ENCODE measurements at places on chromosomes 12 and 14. TPM values are rescaled to one million over a fixed set of nuclear protein-coding genes. Genes with fewer than 3 reads are reported as not detected.

GRCh38 chr14:53491884-53492277 is 338.8 kb upstream of the DDHD1 start:
- DNase-seq = no peak

GRCh38 chr12:57066245-57066644 is 12.3 kb downstream of the NEMP1 start:
- no peak for DNase-seq

- DNase-seq = no peak
Measured at GRCh38 chr12:2283916-2284315, 231.1 kb downstream of the CACNA1C start.

DNA sequence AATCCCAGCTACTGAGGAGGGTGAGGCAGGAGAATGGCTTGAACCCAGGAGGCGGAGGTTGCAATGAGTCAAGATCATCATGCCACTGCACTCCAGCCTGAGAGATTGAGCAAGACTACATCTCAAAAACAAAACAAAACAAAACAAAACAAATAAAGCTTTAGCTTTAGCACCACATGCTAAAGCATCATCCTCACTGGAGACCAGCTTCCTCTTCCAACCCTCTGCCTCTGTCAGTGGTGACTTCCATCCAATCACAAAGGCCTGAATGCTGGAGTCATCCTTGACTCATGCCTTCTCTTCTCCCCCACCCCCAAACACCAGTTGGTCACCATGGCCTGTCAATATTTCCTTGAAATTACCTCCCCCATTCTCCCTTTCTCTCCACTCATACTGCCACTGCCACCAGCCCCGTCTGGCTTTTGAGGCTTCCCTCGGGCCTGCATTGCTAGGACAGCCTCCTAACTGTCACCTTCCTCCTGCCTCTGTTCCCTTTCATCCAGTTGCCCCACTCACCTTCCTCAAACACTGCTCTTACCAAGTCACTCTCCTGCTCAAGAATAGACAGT is 1.4 kb downstream of the ZNF385A start:
- peak; percentile 99 for DNase-seq

DNA sequence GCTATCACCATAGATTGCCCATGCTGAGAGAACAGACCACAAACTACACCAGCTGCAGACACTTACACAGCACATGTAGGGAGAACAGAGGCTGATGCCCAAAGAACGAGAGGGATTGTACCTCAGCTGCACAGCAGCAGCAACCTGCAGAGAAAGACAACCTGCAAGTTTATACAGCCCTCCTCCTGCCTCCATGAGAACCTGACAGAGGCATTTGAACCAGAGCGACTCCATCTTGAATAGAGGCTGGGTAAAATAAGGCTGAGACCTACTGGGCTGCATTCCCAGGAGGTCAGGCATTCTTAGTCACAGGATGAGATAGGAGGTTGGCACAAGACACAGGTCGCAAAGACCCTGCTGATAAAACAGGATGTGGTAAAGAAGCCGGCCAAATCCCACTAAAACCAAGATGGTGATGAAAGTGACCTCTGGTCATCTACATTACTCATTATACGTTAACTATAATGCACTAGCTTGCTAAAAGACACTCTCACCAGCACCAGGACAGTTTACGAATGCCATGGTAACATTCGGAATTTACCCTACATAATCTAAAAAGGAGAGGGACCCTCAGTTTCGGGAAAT is 262.4 kb upstream of the HMGA2 start:
- DNase-seq = no peak

- no peak for DNase-seq
Measured at GRCh38 chr12:3030821-3031429, 46.3 kb upstream of the TSPAN9 start.

DNA sequence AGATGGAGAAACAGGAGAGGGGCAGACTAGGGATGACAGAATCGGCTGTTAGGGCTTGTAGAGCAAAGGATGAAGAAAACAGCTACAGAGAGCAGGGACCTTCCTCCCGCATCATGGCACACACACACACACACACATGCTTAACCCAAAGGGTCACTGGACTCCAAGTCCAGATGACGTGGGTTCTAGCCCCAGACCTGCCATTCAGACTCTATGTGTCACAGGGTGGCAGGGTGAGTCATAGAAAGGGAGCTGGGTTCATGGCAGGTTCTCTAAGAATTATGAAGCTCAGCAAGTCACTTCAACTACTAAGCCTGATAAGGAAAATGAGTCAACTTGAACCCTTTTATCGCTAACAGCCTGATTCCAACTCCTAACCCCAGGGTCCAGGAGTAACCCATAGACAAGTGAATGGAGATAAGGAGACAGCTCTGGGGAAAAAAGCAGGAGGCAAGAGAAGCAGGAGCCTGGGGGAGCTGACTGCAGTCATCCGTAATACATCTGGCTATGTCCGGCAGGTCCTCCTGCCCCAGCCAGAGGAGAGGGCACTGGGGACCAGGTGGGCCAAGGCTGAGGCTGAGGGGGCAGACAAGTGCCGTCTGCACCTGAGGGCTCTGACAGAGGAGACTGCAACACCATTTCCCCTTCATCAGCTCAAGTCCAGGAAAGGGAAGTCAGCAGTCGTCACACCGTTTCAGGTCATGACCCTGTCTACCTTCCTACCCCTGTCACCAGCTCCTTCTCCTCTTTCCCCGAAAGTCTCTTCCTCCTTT is 3.6 kb upstream of the TNFRSF1A start:
- DNase-seq = peak; percentile 66

DNA sequence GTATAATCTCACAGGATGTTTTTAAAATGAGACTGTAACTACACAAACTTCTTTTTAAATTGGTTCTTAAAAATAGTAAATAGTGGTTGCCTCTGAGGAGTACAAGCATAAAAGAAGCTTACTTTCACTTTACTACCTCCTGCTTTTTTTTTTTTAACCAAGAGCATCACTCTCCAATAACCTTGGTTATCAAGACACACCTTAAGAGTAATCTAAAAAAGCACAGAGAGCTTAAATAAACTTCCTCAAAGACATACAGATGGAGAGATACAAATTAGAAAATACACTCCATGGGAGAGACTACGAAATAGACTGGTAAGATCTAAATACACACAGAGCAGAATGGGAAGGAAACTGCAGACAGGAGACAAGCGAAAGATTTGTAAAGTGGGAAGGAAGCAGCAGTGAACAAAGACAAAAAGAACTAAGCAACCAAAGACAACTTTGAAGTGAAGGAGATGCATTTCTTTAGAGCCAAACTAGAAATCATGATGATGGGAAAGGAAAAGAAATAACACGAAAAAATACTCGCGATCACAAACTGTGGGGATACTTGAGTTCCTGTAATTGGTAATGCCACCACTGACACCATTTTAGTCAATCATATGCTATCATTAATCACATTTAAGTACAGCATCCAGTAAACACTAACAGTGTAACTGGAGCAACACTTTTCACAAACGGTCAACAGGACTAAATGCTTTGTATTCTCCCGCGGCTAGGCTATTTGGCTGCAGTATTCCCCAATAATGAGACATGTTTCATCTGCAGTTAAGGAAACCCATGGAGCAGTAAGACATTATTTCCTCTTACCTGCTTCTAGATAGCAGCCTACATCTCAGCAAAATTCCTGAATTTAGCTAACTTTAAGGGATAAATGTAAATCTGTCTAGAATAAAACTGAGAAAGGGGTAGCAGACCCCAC is 8.2 kb downstream of the SINHCAF start:
- DNase-seq = peak; percentile 25

GRCh38 chr14:43411841-43412240 is 1095.2 kb downstream of the FSCB start:
- no peak for DNase-seq

DNA sequence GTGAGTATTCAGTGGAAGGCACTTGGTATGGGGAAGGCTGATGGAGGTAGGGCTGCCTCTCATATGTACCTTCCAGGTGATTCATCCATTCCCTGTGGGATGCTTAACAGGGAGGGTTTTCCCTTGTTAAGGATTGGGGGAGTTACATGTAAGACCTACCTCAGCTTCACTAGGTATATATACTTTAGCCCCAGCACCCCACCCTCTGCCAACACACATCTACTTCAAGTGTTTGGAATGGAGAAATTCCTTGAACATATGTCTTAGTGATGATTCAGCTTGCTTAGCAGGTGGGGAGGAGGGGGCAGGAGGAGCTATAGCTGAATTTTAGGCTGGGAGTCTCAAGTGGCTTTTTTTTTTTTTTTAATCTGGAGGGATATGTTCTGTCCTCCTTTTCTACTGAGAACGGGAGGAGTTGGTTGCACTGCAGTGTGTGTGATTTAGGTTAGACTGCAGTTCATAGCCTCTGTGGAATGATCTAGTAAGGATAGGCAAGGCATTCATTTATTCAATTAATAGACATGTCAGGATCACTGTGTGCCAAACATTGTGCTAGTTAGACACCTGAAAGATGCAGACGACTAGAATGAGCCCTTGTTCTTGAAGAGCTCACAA is 1.7 kb downstream of the PIP4K2C start:
- peak; percentile 82 for DNase-seq

- no peak for DNase-seq
Measured at GRCh38 chr12:47023953-47024352, 55.5 kb upstream of the PCED1B start.

GRCh38 chr14:24115422-24116127 is 826 bp upstream of the NRL start:
- no peak for DNase-seq

DNA sequence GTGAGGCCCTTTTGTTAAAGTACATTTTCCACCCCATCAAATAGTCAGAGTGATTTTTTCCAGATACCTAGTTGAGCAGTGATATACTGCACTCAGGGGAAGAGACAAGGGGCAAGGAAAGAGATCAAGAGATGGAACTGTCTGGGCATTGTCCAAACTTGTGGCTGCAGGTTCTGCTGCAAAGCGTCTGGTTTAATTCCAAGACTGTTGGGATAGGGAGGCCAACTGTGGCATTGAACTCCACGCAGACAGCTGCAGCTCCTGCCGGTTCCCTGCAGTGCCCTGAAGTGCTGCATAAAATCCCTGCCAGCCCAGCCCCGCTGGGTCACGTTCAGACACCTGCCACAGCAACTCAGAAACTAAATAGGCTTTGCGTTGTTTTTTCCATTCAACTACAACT is 30.5 kb downstream of the RPH3A start:
- DNase-seq = no peak

GRCh38 chr14:46048127-46048526 is 603.5 kb downstream of the RPL10L start:
- DNase-seq = peak; percentile 74

DNA sequence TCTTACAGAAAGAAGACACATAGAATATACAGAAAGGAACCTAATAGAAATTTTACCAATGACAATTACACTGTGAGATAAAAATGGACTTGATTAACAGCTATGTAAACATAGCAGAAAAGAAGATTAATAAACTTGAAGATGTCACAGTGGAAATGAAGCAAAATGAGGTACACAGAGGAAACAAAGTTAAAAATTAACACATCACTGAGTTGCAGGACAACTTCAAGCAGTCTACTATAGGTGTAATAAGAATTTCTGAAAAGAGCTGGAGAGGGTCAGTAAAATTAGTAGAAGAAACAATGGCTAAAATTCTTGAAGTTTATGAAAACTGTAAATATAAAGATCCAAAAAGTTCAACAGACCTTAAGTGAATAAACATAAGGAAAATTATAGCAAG is 738.7 kb downstream of the C12orf50 start:
- DNase-seq = no peak

DNA sequence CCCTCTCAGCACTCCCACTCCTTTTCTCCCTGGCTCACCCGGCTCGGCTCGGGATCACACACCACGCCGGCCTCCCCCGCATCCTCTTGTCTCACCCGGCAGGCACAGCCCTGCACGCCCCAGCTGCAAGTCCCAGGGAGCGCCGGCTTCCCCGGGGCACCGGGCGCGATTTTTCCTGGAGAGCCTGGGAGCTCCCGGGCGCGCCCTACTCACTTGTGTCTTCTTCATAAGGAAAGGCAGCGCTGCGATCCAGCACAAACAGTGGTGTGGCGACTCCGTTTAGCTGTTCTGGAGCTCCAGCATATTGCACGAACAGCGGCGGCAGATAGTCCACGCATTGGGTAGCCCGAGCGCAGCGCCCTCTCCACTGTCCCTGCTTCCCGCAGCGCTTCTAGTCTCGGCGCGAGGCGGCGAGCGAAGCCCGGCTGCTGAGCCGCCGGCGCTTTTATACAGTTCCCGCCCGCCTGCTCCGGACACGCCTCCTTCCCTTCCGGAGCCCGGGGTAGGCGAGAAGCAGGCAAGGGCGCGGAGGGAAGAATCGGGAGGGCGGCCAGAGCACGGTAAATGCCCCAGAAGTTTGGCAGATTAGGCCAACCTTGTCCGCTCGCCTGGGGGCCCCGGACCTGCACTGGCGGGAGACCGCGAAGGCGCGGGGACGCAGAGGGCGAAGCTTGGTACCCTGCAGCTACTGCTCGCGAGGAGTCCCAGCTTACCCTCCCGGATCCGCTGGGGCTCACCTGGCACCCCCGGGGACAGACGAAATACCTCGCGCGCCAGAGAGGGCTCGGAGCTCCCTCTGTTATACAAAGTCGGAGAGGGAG is at the start of gene KITLG:
Gene KITLG (minus strand): TSS at position 421 of the 821 bp plus-strand sequence. CDS start 193 bp downstream, at position 228.
- peak; percentile 79 for DNase-seq

GRCh38 chr14:61749867-61750266 is 12.4 kb upstream of the SNAPC1 start:
- DNase-seq = no peak

DNA sequence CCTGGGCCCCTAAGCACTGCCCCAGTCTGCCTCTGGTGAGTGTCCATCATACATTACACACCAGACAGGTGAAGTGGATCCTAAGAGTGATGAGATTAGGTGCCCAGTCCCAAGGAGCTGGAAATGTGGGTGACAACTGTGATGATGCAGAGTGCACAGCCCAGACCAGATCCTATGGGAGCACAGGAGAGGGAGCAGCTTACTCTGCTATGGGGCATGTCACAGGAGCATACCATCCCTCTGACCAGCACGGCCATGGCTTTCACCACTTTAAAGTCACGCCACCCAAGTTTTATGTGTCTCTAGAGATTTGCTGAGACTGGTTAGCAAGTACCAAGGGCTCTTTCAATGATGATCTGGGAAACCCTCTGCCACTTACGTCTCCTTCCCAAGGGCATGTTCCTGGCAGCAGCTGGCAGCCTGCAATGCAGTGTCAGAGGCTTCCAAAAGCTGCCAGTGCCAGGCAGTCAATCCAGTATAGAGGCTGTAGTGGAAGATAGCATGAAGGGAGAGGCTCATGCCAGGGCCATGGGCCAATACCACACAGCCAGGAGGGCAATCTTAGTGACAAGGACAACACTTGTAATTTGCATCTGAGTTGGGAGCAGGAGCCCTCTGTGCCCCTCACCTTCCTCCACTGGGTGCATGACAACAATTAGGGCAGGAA is 40.2 kb downstream of the STAB2 start:
- no peak for DNase-seq

DNA sequence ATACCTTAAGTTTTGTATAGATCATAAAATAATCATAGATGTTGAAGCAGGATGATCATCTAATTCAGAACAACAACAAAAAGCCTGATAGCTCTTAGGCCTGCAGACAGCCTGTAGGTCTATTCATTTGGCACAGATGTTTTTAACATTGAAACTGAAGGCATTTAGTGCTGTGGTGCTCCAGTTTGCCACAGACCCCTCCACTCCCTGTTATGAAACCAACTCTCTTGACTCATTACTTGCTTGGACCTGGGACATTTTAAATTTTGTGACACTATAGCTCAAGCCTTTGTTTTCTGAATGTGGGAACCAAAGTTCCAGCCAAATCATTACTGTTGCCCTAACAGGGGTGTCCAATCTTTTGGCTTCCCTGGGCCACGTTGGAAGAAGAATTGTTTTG is 9.1 kb downstream of the PRKCH start:
- DNase-seq = no peak

GPR162 gene
- 0.21 TPM for total RNA-seq

SOAT2 gene
- total RNA-seq = not detected

ZDHHC22 gene
- total RNA-seq = not detected

LUM gene
- total RNA-seq = not detected

TIMELESS gene
- total RNA-seq = 27.2 TPM

TAS2R30 gene
- 0.58 TPM for total RNA-seq

TMEM63C gene
- 0.65 TPM for total RNA-seq

CLECL1 gene
- not detected for total RNA-seq

IL23A gene
- 7.3 TPM for total RNA-seq

Data from foreskin keratinocyte (primary cell).